ENCODE measurements at places on chromosomes 2 and 18. TPM values are rescaled to one million over a fixed set of nuclear protein-coding genes. Genes with fewer than 3 reads are reported as not detected.

DNA sequence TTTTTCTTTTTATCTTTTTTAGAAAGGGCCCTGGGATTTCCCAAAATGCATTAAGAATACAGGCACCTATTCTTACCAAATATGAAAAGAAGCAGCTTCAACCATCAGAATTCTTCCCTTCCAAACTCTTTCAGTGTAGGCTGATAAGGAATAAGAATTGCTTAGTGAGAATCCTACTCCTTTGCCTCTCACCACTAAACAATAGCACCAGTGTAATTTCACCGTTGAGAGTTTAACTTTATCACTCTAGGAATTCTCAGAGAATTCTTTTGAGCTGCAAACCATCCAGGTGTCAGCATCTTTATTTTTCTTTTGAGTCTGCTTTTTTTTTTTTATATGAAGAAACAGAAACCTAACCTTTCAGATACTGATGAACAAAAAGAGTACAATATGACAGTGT lies 194.9 kb downstream of the RIT2 start:
- no peak for DNase-seq

The MC4R gene
- not detected for total RNA-seq

DNA sequence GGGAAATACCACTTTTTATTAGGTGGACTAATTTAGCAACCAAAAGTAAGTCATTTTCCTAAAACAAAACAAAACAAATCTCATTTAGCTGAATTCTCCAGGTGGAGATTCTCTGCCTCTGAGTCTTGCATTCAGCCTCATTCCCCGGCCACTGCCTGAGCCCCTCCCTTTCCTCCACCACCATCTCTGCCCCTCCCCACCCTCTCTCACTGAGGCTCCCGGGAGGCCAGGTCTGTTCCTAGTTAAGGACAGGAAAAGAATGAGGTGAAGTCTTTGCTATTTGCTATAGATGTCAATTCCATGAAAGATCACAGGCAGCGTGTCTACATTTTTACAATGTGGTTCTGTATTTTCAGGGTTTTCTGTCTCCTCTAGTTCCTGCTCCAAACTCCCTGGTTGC lies 83.0 kb upstream of the SOX11 start:
- DNase-seq, result no peak

DNA sequence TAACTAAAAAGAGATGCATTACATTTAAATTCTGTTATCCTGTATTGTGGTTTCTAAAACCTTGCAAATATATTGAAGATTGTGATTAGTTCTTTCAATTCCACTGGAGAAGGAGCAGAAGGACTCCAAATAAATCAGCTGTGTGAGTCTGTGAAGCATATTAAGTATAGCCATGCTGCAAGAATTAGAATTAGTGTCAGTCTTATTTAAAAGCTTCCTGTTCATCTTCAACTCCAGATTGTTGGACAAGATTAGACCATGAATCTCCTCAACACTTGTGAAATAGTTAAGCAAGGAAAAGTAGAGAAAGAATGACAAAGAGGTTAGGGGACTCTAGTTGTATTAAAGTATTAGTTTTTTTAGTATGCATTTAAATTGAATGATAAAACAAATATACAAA lies 92.5 kb upstream of the LRP1B start:
- DNase-seq, result no peak

GRCh38 chr2:239429473-239430350 lies 28.9 kb upstream of the HDAC4 start:
- DNase-seq, result no peak

DNA sequence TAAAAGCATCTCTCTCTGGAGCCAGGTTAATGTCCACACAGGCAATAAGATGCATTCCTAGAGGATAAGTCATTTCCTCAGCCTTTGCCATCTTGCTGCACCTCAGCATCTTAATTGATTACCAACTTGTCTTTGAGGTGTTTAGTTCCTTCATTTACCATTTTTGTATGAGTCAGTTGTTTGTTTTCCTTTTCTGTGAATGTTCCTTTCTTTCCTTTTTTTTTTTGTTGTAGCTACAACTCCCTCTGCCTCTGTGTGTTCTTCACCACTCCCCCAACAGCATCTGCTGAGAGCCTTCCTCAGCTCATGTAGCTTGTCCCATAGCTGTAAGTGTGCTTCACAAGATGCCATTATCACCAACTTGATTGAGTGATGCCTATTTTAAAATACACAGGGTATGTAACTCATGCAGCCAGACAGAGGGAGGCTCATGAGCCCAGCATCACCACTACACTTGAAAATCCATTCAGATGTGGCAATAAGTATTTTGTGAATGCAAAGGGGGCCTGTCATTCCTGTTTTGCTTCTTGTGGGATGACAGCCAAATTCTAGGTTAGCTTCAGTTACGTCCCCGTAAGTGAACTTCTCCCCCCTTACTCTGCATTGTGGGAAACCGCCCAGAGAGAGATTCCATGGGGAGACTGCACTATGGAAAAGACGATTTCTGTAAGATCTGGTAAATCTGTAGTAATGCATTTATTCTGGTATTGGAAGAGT lies 315.9 kb upstream of the ZEB2 start:
- DNase-seq, result peak; percentile 46

DNA sequence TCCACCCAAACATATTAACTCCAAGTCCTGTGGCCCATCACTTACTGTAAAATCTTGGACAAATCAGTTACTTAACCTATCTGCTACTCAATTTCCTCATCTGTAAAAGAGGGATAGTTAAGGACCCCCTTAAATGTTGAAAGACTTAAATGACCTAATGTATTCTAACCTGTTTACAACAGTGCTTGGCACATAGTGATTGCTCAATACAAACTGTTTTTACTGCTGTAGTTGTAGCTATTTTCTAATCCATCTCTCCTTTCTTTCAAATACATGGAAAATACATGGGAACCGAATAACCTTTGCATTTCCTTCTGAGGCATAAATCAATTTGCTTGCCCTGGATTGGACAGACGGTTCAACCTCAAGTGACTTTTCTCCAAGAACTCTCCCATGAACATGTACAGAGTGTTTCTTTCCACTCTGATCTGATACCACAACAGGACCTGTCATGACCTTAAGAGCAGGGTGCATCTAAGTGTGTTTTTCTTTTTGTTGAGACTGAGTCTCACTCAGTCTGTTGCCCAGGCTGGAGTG lies 2.7 kb downstream of the LNPK start:
- DNase-seq, result no peak

DNA sequence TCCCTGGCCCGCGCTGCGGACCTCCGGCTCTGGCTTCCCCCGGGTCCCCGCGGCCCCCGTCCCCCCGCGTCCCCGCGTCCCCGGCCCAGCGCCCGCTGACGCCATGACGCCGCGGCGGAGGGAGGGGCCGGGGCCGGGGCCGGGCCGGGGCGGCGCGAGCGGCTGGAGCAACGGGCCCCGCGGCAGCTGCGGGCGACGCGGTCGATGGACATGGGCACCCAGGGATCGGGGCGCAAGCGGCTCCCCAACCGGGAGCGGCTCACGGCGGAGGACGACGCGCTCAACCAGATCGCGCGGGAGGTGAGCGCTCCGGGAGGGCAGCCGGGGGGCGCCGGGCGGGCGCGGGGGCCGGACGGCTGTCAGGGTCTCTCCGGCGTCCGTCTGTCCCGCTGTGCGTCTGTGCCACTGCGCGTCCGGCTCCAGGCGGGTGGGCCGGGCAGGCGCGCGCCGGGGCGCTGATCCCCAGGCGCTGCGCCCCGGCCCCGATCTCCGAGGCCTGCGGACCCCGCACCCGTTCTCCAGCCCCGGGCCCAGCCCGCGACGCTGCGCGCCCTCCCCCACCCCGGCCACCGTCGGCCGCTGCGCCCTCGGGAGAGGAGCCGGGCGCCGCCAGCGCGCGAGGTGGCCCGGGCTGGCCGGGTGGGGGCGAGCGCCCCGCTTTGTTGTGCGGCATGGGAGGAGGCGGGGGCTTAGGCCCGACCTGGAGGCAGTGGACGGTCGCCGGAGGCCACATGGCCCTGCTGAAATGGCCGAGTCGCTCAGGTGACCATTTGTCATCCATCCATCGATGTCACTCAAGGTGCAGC lies at the start of gene LRRFIP1:
Gene LRRFIP1, plus strand, starts transcription at position 147 of the 806 bp plus-strand sequence. Its CDS starts 58 bp downstream, at position 205.
- DNase-seq, result no peak

DNA sequence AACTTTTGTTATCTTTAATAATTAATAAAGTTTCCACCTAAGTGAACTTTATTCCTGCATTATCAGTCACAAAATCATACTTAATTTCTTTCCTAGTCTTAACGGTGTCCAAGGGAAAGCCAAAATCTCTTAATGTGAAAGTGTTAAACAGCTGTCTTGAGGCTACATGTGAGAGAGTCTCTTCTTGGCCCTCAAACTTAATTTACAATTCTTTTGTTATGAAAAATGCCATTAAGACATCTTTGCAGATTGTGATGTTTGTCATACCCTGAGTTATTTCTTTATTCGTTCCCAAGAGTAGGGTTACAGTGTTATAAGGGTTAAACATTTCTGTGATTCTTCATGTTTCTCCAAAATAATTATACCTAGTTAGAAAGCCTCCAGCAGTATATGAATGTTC lies 64.6 kb downstream of the ANKRD12 start:
- no peak for DNase-seq

The DHRS9 gene
- total RNA-seq, result not detected

The COPS9 gene
- 192 TPM for total RNA-seq

The PROM2 gene
- 1.2 TPM for total RNA-seq

- no peak for DNase-seq
Measured at GRCh38 chr2:235616885-235617284, 123.0 kb downstream of the AGAP1 start.

The AQP12B gene
- not detected for total RNA-seq

GRCh38 chr18:45554389-45554737 lies 60.9 kb upstream of the SLC14A2 start:
- no peak for DNase-seq

DNA sequence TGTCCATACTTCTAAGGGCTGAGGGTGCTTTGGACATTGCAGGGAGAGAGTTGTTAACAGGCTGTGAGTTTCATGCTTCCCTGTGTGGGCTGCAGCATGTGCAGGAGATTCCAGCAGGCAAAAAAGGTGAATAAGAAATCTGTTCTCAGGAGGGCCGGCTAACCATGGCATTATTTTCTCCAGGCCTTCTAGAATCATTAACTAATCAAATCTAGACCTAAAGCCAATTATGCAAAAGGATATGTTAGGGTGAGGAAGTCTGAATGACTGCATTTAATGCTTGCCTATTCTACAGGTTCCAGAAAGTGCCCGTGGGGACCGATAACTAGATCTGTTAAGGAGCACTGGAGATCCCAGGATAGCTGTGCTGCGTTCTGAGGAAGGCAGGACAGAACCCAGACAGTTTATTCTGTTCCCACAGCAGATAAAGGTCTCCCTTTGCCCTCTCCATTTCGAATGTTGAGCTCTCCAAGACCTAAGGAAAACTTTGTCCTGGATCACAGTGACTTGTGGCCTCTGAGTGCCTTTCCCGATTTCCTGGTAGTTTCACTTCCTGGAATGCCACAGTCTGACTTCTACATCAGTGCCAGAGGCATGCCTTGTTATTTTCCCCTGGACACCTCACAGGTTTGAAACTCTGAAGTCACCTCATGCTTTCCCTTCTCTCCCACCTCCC lies 50.0 kb upstream of the ZFP36L2 start:
- no peak for DNase-seq

- DNase-seq, result no peak
Measured at GRCh38 chr2:238235856-238236255, 4.0 kb downstream of the HES6 start.

DNA sequence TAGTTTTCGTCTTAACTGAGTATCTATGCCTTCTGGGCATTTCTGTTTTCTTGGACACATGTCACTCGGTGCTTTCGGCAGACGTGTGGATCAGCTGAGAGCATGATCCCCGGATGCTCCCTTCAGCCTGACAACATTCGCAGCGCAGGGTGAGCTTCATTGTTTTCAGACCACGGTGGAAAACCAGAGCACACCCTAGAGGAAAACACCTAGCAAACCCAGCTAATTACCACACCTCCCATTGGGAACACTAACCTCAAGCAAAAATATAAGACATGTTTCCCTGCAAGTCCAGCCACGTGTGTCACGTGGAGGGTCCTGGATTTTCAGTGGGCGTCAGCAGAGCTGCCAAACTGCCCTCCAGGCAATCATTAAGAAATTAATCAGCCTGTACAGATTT lies 31.0 kb downstream of the ANKRD29 start:
- no peak for DNase-seq

- DNase-seq, result no peak
Measured at GRCh38 chr2:176544991-176545956, 276.0 kb downstream of the MTX2 start.

The METAP1D gene
- 6.5 TPM for total RNA-seq

- DNase-seq, result peak; percentile 46
Measured at GRCh38 chr18:77208964-77209363, 40.7 kb upstream of the GALR1 start.

The HMSD gene
- total RNA-seq, result 1.0 TPM

GRCh38 chr2:25586726-25587144 lies 86.6 kb downstream of the DTNB start:
- DNase-seq, result peak; percentile 18

The RNF25 gene
- 44.7 TPM for total RNA-seq

DNA sequence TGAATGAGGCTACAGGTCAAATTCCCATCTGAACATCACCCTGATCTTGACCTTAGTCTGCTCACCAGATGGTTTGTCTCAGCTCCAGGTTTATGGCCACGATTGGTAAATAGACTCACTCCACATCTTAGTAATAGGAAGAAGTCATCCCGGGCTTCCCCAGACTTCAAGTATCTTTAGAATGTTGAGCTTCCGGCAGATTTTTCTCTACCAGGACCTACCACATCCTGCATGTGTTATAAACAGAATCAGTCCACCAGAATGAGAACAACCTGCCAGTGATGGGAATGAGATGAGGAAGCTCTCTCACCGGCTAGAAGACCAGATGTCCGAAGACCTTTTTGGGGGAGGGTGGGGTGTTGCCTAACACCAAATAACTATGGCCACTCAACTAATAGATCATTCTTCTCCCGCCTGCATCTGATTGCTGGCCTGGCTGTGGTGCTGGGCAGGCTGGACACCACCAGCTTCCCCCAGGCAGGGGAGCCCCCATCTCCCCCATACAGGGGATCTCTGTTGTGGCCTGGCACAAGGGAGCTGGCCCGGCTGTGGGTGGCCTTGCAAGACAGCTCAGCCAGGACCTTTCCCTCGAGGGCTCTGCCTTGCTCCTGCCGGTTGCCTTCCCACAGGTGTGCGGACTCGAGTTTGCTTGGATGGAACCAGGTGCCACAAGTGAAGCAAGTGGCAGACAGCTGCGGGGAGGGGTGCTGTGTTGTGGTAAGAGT lies 88.5 kb downstream of the SH3RF3 start:
- peak; percentile 93 for DNase-seq

DNA sequence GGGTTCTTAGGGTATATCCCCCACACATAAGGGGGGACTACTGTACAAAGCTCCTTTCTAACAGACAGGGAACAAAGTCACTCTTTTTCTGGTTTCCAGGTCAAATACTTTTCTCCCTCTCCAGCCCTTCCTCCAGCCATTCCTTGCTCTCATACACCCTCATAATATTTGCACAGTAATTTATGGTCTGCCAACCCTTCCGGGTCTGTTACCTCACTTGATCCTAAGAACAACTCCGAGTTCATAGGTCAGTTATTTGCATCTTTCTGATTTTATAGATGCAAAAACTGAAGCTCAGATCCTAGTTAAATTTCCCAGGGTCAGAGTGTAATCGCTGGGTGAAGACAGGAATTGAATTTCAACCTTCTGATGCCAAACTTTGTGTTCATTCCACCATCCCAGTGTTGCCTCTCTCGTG lies 14.8 kb upstream of the MATN3 start:
- no peak for DNase-seq

The RMDN2 gene
- total RNA-seq, result 5.1 TPM

GRCh38 chr2:33197198-33197938 lies 250.6 kb downstream of the LTBP1 start:
- peak; percentile 63 for DNase-seq

GRCh38 chr2:133509777-133510176 lies 58.5 kb downstream of the NCKAP5 start:
- no peak for DNase-seq

GRCh38 chr18:76972241-76972640 lies 149.9 kb downstream of the ZNF236 start:
- DNase-seq, result no peak

- no peak for DNase-seq
Measured at GRCh38 chr2:42939411-42940206, 147.2 kb upstream of the HAAO start.

Data from astrocyte (in vitro differentiated cells and primary cell).